Epithelial cell of proximal tubule (primary cell): ENCODE measurements at places on chromosomes 13 and 19.

- DNase-seq = no peak
Measured at GRCh38 chr19:12224676-12225075, 61.8 kb downstream of the ZNF136 start.

- DNase-seq = no peak
Measured at GRCh38 chr13:45280011-45280410, 61.0 kb downstream of the TPT1 start.

DNA sequence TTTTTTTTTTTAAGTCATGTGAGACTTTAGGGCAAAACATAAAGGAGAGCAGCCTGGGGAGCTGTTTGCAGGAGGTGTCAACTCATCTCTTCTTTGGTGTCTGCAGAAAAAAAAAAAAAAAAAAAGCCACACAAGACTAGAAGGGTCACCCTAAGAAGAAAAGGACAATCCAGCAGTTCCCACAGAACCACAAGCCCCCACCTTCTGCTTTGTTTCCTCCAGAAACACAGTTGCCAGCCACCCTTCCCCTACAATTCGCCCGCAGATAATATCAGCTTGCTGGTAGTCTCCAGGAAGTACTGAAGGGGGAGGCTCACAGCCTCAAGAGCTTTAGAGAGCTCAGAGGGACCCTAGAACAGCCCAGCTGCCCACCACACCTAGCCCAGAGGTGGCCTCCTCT is 22.3 kb upstream of the ZBTB7A start:
- DNase-seq = no peak

GRCh38 chr19:41299046-41299754 is 10.8 kb upstream of the CCDC97 start:
- DNase-seq = no peak

DNA sequence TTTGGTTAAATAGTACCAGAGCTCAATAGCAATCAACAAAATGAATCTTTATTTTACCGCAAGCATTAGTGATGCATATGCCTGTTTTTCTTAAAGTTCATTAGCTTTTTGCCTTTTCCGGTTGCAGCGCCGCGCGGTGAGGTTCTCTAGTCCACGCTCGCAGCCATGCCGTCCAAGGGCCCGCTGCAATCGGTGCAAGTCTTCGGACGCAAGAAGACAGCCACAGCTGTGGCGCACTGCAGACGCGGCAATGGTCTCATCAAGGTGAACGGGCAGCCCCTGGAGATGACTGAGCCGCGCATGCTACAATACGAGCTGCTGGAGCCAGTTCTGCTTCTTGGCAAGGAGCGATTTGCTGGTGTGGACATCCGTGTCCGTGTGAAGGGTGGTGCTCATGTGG is 42.1 kb upstream of the ZNF486 start:
- no peak for DNase-seq

DNA sequence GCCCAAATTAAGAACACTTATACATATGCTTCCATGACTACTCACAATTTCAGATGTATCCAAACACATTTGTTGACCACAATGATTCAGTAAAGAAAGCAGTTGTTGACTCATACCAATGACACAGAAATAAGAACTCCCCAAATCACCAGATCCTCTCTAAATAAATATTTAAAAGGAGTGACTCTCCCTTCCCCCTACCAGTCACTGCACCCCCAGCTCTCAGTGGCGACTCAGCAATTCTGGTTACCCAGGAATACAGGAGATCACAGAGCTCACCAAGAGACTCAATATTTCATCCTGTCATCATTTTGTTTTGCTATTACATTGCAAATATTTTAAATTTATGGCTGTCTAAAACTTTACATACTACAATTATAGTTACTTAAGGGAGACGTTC is 131.5 kb downstream of the RGCC start:
- peak; percentile 54 for DNase-seq

DNA sequence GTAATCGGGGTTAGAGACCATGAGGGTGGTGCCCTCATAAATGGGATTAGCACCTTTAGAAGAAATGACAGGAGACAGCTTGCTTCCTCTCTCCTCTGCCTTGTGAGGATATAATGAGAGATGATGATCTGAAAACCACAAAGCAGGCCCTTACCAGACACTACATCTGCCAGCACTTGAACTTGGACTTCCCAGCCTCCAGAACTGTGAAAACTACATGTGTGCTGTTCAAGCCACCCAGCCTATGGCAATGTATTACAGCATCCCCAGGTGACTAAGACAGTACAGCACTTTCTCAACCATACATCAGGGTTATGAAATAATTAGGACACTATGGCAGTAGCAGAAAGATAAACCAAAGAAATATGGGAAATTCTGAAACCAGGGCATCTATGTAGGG is 7.4 kb downstream of the ZNF564 start:
- no peak for DNase-seq

- DNase-seq = no peak
Measured at GRCh38 chr13:23470790-23471614, 37.5 kb upstream of the SACS start.

DNA sequence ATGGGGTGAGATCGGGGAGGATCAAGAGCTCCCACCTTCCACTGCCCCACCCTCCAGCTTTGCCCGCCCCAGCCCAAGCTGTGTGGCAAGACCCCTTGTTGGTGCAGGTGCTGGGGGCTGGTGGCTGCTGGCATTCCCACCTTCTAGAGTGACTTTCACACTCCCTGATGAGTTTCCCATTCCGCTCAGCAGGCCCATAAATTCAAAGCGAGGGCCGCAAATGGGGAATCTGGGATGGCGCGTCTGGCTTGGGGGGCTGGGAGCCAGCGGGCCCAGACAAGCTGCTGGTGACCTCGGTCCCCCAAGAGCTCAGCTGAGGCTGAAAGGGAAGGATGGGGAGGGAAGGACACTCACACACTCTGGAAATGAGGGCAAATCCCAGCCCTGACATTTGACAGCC is 110.3 kb downstream of the GADD45B start:
- DNase-seq = no peak

GRCh38 chr19:19643158-19644053 is at the start of gene GMIP:
TSS of gene GMIP (minus strand) at chr19:19643657. CDS start at chr19:19643529, 128 bp downstream.
- no peak for DNase-seq

DNA sequence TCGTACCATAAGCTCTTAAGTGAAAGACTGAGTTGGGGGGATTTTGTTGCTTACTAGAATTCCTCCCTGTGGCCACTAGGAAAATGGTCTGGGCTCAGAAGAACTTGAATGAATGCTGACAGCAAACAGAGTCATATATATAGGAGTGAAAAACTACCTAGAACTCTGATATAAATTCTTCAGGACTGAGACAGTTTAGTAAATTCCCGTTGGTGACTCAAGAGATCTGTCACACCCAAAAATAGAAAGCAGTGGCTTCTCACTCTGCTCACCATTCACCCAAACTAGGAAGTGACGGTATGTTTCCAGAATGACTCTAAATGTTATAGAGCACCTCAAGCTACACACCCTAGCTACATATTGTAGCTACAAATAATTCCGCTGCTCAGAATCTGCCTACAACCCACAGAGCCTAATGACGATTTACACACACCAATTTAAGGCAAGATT is 116.2 kb downstream of the TBC1D4 start:
- peak; percentile 52 for DNase-seq

- DNase-seq = no peak
Measured at GRCh38 chr13:73832128-73832588, 302.0 kb downstream of the KLF12 start.

DNA sequence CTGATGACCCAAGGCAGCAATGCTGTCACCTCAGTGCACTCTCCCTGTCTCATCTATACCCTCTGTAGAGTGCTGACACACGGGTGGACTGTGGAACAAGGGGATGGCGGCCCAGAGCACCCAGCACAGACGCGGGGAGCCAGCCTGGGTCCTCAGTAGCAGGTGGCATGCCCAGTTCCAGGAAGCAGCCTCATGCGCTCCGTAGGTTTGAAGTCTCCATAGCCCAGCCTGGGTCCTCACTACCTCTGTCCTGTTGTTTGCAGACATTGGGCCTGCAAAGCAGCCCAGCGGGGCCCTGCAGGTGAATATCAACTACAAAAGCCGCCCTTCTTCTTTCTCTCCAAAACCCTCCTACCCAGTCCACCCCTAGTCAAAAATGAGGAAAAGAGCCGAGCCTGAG is 5.0 kb upstream of the SLC7A9 start:
- no peak for DNase-seq

DNA sequence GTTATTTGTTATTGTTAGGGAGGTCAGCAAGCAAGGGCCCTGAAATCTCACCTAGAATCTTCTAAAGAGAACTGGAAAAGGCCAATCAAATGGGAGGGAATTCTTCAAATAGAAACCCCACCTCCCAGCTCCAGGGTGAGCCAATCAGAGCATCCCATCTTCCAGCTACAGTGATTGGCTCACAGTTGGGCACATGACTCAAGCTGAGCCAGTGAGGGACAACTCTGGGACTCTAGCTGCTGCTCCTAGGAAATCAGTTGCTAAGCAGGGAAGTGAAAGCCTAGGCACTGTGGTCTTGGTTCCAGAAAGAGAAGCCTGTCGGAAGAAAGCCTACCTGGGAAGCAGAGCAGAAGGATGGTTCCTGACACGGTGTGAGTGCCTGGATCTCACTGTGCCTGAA is 13.4 kb downstream of the TM6SF2 start:
- no peak for DNase-seq

DNA sequence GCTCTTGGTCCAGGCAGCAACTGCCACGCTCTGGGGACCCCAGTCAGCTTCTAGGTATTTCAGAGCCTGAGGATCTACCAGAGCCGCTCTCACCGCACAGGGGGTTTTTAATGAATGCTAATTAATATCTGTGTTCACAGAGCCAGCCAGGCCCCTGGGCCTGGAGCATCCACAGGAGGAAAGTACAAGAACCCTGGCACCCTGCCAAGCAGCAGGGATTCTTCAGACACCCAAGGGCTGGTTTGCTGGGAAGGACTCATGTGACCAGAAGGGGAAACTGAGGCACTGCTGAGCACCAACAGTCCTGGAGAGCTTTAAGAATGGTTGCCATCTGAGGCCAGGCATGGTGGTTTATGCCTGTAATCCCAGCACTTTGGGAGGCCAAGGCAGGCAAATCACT is 38.0 kb upstream of the ADGRE5 start:
- DNase-seq = no peak

DNA sequence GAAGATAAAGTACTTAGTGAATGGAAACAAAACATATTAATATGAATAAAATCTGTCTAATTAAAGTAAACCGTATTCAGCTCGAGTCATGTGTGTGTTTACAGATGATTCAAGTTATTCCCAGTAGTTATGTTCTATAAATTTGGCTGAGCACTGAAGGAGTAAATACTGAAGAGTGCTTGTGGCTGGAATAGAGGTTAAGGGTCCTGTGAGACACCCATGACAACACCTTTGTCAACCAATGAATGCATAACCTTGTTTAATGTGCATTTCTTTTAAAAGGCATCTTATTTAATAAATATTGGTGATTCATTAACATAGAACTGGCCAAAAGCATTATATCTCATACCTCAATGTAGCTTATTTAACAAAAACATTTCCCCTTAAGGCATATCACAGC is 577.8 kb upstream of the SLITRK5 start:
- no peak for DNase-seq

DNA sequence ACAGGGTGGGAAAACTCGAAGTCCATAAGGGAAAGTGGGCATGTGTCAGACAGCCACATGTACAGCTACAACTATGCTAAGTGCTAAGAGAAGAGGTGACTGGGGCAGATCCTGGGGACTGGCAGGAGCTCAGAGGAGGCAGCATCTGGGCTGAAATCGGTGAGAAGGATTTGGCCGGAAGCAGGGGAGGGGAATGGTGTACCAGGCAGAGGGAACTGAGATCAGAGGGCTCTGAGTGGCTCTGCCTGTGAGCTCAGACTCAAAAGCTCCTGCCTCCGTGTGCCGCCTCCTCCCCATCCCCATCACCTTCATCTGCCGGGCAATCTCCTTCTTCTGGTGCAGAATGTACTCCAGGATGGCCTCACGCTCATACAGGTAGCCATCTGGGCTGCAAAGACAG is 21.8 kb downstream of the NOSIP start:
- DNase-seq = no peak

GRCh38 chr13:48801255-48801654 is 147.5 kb downstream of the CYSLTR2 start:
- no peak for DNase-seq

DNA sequence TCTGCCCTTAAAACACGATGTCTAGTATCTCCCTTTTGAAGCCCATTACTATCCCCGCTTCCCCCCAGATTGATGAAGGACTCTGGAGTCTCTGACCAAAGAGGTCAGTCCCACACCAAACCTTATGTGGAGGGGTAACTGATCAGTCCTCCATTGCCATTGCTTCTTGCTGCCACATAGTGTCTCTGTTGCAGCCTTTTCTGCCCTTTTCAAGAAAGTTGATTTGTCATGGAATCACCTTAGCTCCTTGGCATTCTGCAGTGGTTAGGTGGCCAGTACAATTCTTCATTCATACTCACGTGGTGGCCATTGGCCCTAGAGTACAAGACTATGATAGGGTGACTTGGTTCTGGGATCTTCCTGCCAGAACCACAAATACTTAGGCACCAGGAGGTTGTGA is 8.4 kb upstream of the HTR2A start:
- no peak for DNase-seq

GRCh38 chr19:7067716-7068115 is 1.8 kb upstream of the ZNF557 start:
- DNase-seq = no peak

- no peak for DNase-seq
Measured at GRCh38 chr19:45187421-45188100, 9.0 kb downstream of the BLOC1S3 start.

DNA sequence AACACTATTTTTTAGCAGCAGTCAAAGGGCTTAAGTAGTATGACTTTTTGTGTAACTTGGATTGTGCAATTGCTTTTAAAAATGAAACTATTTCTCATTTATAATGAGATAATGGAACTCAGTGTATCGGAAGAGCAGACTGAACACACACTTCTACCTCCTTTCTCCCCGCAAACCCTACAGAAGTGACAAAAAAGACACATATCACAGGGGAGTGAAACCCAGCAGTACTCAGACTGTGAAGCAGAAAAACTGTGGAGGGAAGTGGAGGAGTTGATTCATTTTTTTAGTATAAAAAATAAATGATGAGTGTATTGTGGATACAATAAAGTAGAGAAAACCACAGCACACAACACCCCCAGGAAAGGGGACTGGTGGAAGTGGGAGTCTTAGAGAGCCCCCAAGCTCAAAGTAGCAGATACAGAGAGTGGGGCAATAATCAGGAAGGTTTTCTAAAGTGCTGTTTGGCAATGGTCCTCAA is 9.7 kb downstream of the LPAR6 start:
- DNase-seq = no peak

GRCh38 chr13:32986552-32986951 is 29.7 kb upstream of the KL start:
- DNase-seq = no peak

DNA sequence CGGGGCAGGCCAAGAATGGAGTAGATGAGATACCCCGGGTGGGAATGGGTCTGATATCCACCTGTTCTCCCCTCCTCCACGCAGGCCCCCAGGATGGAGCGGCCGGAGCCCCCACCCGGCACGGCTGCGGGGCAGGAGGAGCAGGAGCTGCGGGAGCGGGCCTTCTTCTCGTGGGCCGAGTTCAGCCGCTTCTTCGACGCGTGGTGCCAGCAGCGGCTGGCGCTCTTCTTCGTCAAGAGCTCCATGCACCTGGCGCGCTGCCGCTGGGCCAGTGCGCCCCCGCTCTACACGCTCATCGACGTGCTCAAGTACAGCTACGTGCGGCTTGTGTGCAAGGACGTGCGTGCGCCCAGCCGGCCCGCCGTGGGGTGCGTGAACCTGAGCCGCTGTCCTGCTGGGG is 1.2 kb downstream of the ZSWIM9 start:
- DNase-seq = no peak

- no peak for DNase-seq
Measured at GRCh38 chr13:95039415-95039814, 261.8 kb downstream of the ABCC4 start.
